NCI-H1092 (cell line): ENCODE measurements at places on chromosomes 5 and 9.
A peak's percentile ranks its signal among the peaks of the same experiment; 100 is the strongest.

GRCh38 chr9:109481856-109482255, 16.3 kb downstream of the PTPN3 start:
- no peak for DNase-seq

- DNase-seq: no peak
Measured at GRCh38 chr5:6730807-6731206, 17.6 kb downstream of the TENT4A start.

DNA sequence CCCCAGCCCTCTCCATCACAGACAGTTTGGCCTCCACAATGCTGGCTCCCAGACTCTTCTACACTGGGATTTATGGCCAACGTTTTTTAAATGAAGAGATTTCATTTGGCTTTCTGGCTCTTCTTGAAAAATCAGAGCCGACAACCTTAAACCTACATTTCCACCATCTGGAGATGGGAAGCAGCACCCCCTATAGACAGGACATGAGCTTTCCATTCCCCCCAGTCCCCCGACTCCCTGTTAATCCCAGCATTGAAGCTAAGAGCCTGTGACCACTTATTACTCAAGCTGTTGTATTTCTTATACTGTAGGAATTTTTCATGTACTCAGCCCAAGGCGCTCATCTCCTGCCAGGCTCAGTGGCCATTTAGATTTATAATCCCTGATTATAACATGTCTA, 34.0 kb upstream of the AFAP1L1 start:
- DNase-seq: no peak

GRCh38 chr9:72297516-72297915, 67.5 kb downstream of the ZFAND5 start:
- DNase-seq: no peak

- DNase-seq: no peak
Measured at GRCh38 chr9:33856247-33856646, 39.3 kb downstream of the UBE2R2 start.

GRCh38 chr5:160792732-160793529, 59.1 kb downstream of the ATP10B start:
- no peak for DNase-seq

- DNase-seq: no peak
Measured at GRCh38 chr5:54876556-54876955, 108.8 kb downstream of the ESM1 start.

DNA sequence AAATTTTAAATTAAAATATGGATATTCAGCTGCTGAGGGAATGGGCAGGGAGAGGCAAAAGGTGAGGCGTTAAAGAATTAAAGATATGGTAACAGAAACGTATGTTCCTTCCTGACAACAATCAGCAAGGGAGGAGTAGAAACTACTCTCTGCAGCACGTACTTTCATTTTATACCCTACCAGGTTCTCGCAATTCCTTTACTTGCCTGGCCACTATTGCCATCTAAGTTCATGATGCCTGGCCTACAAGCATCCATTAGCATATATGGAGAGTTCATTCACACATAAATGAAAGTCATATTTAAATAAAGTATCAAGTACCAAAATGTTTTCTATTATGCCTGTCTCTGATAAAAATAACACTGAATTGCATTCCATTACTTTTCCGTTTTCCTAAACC, 125.1 kb downstream of the BNC2 start:
- no peak for DNase-seq

GRCh38 chr9:133935328-133936005, 56.7 kb downstream of the VAV2 start:
- DNase-seq: no peak

- no peak for DNase-seq
Measured at GRCh38 chr5:24376616-24377015, 268.2 kb downstream of the CDH10 start.

- DNase-seq: no peak
Measured at GRCh38 chr5:175920231-175920811, 47.8 kb downstream of the THOC3 start.

- DNase-seq: peak; percentile 7
Measured at GRCh38 chr5:142151436-142152383, 43.1 kb downstream of the NDFIP1 start.

- DNase-seq: no peak
Measured at GRCh38 chr9:18971404-18971803, 61.6 kb downstream of the SAXO1 start.

DNA sequence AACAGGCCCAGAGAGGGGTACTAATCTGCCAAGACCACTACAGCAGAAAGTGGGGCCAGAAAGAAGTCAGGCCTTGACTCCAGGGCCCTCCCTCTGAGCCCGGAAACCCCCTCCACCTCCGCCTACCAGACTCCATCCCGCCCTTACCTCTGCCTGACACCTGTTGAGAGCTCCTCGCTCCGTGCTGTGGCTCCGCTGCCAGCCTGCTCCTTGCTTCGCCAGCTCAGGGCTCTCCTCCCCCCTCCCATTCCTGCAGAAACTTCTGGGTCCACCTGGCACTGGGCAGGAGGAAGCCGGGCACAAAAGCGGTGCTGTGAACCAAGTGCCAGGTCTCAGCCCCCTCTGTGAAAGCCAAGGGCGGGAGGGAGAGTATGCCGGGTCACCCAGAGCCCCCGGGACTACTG, 6.4 kb upstream of the ST6GALNAC6 start:
- no peak for DNase-seq

GRCh38 chr5:80193401-80193800, 62.4 kb downstream of the SERINC5 start:
- peak; percentile 85 for DNase-seq

DNA sequence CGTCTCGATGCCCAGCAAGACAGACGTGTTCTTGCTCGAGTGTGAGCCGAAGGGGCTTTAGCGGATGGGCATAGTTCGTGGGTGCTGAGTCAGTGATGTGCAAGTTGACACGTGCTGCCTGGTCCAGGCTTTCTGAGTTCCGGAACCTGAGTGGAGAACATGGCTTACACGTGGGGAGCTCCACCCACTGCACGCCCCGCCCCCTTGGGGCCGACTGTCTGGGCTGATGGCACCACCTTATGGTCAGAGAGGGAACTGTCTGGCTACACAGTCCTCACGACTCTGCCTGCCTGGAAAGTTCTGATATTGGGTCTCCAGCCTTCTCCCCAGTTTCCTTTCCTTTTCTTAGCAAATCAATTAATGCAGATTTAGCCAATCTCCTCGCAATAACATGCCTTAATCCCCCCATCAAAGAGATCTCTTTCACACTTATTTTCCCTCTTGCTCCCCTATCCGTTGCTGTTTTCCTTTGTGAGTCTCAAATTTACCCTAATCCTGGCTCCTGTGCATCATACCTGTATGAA, 3.8 kb upstream of the STC2 start:
- peak; percentile 19 for DNase-seq

- no peak for DNase-seq
Measured at GRCh38 chr5:60219921-60220320, 326.4 kb upstream of the PDE4D start.

DNA sequence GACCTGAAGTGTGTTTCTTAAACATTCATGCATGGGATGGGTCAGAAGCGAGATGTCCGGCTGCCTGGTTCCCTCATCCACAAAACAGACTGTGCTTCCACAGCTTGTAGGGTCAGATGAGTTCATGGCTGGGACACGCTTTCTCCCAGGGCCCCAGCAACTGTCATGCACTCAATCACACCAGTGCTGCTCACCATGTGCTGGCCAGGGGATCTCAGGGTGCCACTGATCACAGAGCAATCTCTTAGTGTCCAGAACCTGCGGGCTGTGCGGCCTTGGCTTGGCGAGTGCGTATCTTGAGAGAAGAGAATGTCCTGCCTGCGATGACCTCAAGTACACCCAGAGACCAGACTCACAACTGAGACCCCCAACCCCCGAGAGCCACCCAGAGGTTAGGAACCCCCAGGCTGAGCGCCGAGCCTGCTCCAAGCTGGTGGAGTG, 26.0 kb upstream of the FCN2 start:
- DNase-seq: no peak

DNA sequence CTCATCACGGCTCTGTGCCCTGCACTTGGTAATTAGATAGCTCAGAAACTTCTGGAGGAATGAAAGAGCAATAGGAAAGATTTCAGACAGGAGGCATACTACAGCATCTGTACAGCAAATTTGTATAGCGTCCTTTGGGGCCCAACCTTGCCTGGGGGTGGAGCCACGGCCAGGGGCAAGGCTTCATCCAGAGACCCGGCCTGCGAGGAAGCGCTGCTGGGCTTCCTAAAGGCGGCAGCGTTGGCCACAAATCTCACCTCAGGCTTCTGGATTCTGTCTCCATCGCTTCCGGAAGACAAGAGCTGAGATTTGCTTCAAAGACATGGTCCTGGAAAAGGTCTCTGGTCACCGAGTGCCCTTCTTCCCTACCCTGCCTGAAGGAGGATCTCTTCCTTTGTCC, 12.2 kb upstream of the SPATA31D1 start:
- no peak for DNase-seq

GRCh38 chr9:69297300-69297980, 27.6 kb upstream of the ENTREP1 start:
- no peak for DNase-seq

GRCh38 chr5:79133121-79133656, 21.6 kb downstream of the BHMT start:
- DNase-seq: peak; percentile 27

- DNase-seq: no peak
Measured at GRCh38 chr9:121818841-121819427, 167.5 kb downstream of the DAB2IP start.
